ENCODE measurements at places on chromosomes 1 and 21.

- DNase-seq, result no peak
Observed at GRCh38 chr1:206127336-206127735, 10.1 kb upstream of the AVPR1B start.

DNA sequence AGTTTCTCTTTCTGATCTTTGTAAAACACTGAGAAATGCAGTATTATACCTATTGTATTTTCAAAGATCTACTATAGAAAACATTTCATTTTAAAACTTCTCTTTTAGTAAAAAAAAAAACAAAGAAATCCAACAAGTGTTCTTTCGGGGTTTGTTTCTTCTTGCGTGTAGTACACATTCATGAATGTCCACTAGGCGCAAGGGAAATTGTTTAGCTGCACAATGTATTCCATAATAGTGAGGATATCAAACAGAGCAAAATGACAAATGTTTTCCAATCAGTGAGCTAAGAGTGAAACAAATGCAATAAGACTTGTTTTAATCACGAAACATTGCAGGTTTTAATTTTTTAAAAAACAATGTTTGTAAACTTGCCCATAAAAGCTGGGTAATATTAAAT, 68.6 kb downstream of the LHX8 start:
- DNase-seq, result no peak

- no peak for DNase-seq
Observed at GRCh38 chr1:228108055-228108690, 926 bp downstream of the MRPL55 start.

DNA sequence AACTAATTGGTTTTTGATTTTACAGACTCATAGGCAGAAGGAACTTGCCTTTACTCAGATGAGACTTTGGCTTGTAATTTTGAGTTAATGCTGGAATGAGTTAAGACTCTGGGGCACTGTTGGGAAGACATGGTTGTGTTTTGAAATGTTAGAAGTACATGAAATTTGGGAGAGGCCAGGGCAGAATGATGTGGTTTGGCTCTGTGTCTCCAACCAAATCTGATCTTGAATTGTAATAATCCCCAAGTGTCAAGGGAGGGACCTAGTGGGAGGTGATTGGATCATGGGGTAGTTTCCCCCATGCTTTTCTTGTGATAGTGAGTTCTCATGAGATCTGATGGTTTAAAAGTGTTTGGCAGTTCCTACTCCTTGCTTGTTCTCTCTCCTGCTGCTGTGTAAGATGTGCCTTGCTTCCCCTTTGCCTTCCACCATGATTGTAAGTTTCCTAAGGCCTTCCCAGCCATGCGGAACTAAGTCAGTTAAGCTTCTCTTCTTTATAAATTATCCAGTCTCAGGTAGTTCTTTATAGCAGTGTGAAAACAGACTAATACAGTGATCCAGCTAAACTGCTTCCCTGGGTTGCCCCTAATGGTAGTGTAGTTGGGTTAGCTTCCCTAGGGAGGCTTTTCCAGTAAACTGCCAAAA, 10.2 kb downstream of the CPT2 start:
- no peak for DNase-seq

DNA sequence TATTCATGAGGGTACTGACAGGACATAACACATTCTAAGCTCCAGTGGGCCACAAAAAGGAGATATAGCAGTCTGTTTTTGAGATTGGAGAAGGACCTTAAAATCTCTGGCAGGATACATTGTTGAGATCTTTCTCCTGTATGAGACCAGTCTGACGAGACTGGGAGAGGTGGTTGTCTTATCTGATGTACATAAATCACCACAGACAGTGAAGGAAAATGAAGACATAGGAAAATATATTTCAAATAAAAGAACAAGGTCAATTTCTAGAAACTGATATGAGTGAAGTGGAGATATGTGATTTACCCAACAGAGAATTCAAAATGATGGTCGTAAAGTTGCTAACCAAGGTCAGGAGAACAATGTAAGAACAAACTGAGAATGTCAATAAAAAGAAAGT, 21.3 kb upstream of the EGLN1 start:
- DNase-seq, result no peak

DNA sequence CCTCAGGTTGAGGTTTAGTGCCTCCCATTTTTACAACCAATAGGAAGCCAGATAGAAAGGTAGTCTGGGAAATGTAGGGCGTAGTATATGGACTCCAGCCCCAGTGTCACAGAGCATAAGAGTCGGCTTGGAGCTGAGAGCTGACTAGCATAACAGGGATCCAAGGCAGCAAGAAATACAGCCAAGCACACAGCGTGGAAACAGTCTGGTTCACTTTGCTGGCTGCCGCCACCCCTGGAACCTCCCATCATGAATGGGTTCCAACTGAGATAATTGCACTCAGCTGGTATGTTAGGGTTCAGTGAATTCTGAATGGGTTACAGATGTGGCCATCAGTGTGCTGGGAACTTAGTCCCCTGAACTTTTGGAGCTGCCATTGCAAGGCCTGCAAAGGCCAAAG, 76.7 kb upstream of the GPR88 start:
- no peak for DNase-seq

GRCh38 chr21:39374046-39374445, 25.2 kb upstream of the HMGN1 start:
- DNase-seq, result no peak

GRCh38 chr1:117621316-117621715, 15.5 kb downstream of the TENT5C start:
- DNase-seq, result no peak

- DNase-seq, result no peak
Observed at GRCh38 chr21:17451364-17451891, 61.4 kb upstream of the CXADR start.

DNA sequence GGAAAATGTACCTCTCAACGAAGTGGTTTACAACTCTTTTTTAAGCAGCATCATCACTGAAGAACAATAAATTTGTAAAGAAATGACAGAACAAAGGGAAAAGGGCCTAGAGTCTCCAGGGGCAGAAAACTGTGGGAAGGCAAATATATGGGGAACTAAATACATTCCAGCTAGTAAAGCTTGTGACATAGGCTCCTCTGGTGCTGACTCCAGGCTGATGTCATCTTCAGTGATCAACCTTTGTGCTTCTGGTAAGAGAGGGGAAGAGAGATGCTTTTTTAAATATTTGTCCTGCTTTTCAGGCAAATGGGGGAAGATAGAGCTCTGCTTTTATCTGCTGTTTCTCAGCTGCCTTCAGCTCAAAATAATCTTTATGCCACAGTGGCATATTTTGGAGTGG, 323.2 kb downstream of the LRRIQ3 start:
- no peak for DNase-seq

- no peak for DNase-seq
Observed at GRCh38 chr1:155396874-155397476, 76.3 kb downstream of the RUSC1 start.

DNA sequence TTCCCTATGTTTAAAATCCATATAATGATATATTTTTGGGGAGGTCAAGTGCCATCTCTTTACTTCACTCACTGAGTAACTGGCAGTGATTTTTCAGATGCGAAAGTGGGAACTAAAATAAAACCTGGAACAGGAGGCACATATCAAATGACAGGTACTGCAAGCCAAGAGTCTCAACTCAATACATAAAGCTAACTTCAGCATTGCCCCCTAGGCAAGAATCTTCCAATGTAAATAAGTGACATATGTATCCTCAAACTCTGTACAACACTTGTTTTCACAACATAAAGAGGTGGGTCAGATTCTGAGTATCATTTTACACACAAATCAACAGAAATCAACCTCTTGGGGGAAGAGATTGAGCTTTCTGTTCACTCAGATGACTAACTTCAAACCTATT, 18.1 kb downstream of the DCAF8 start:
- no peak for DNase-seq

- DNase-seq, result no peak
Observed at GRCh38 chr1:226349801-226350518, 41.0 kb upstream of the LIN9 start.

DNA sequence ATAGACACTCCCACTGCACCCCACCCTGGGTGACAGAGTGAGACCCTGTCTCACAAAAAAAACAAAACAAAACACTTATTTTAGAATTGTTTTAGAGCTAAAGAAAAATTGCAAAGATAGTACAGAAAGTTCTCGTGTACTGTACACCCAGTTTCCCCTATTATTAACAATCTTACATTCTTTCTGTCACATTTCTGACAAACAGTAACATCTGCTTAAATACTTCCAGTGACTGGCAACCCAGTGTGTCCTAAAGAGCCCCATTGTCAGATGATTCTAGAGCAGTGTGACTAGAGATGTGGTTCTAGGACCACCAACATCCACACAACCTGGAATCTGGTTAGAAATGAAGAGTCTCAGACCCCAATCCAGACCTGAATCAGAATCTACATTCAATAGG, 90.5 kb downstream of the LEPR start:
- no peak for DNase-seq

- DNase-seq, result no peak
Observed at GRCh38 chr1:202680586-202681352, 29.5 kb downstream of the SYT2 start.

DNA sequence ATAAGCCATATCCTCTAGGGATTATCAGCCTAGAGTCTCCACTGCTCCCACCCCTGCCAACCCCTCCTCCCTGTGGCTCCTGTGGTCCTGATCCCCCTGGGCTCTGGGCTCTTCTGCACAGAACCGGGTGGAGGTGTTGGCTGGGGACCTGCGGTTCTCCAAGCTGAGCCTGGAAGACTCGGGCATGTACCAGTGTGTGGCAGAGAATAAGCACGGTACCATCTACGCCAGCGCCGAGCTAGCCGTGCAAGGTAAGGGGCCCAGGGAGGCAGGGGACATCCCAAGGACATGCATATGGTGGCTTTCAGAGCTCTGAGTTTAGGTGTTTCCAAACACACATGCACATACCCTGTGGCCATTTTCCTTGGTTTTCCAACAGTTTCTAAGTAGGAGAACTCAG, 19.3 kb downstream of the CNTN2 start:
- no peak for DNase-seq

DNA sequence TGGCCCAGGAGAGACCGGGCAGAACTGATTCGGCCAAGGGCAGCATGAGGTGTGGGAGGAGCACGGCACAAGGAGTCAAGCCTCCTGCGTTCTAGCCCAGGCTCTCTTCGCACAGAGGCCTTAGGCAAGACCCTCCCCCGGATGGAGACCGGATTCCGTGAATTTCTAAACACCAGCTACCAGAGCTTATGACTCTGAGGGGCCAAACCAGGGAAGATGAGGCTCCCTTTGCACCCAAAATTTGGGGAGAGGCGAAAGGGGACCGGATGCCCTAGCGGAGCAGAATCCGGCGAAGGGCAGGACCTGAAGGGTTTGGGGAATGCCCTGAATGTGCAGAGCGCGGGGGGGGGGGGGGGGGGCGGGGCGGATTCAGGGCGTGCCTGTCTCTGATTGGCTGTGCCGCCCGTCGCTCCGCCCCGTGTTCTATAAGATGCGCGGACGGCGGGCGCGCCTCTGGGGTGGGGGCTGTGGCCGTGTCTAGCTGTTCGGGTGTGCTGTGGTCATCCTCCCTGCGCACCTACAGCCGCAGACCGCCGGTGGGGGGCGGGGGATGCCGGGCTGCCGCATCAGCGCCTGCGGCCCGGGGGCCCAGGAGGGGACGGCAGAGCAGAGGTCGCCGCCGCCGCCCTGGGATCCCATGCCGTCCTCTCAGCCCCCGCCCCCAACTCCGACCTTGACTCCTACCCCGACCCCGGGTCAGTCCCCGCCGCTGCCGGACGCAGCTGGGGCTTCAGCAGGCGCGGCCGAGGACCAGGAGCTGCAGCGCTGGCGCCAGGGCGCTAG, at the start of gene TRNP1:
Gene TRNP1, plus strand, starts transcription at position 456 of the 783 bp plus-strand sequence. Its CDS starts 95 bp downstream, at position 551.
- DNase-seq, result no peak

DNA sequence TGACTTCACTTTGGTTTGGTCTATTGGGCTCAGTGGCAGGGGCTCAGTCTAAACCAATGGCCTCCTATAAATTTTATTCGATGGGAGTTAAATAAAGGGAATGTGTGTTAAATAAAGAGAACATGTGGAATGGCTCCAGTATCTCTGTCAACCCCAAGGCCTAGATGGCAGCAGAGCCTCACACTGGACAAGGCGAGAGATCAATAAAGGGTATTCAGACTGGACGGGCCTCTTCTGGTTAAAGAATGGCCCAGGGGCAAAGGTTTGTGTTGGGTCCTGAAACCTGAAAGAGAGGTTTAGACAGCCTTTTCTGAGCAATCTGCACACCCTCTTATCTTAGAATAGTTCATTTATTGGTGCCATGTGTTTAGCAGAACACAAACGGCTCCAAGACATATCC, 34.7 kb downstream of the SH3BP5L start:
- DNase-seq, result no peak

DNA sequence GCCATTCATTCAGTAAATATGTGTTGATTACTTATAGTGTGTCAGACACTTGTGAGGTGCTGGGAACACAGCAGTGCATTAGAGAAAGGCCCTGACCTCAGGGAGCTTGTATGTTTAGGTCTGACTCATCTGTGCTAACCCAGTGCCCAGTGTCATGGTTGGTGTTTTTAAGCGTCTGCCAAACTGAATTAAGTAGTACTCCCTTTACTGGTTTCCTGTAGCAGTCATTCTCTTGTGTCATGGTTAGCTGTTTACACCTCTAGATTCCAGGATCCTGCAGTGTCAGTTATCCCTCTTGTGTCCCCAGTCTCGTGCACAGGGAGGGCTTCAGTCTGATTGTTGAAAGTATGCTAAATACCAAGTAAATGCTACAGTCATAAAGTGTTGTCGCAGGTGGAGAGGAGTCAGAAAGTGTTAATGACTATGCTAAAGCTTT, 14.2 kb downstream of the UCK2 start:
- DNase-seq, result no peak

- no peak for DNase-seq
Observed at GRCh38 chr1:119541389-119541788, 34.4 kb downstream of the HSD3B1 start.

GRCh38 chr1:182699393-182700350, 15.3 kb upstream of the RGS8 start:
- no peak for DNase-seq

DNA sequence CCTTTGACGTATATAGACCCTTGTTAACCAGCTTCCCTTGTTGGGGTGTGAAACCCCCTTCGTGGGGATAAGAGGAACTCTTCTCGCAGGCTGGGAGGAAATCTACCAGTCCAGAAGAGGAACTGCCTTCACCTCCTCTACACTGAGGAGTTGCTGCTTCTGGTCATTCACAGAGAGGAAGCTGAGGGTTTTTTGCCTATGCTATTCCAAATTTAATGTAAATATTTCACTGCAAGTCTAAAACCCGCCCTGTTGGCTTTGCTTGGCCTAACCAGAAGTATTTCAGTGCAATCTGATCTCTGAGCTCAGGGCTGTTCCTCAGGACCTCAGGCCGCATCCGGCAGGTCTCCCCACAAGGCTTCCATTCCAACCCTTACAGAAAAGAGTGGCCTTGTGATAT, 150.1 kb downstream of the HIVEP3 start:
- DNase-seq, result no peak

- no peak for DNase-seq
Observed at GRCh38 chr1:111582016-111582415, 37.6 kb upstream of the RAP1A start.

- no peak for DNase-seq
Observed at GRCh38 chr1:113677250-113678158, 81.8 kb downstream of the PHTF1 start.

GRCh38 chr1:6448749-6449631, 17.0 kb downstream of the TNFRSF25 start:
- no peak for DNase-seq

- DNase-seq, result peak; percentile 67
Observed at GRCh38 chr1:150282558-150282958, 204 bp downstream of the CIART start.

GRCh38 chr1:36126005-36126716, 1.1 kb upstream of the COL8A2 start:
- DNase-seq, result no peak
